ENCODE measurements at places on chromosomes 6 and 20.

DNA sequence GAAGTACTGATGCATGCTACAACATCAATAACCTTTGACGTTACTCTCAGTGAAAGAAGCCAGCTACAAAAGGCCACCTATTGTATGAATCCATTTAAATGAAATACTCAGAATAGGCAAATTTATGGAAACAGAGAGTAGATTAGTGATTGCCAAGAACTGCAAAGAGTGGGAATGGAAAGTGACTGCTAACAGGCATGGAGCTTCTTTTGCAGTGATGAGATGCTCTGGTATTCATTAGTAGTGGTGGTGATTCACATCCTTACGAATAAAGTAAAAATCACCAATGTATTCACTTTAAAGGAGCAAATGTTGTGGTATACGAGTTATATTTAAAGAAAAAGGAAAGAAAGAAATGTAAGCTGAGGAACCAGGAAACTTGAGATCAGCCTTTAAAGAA lies 126.8 kb upstream of the SAMD5 start:
- no peak for DNase-seq

DNA sequence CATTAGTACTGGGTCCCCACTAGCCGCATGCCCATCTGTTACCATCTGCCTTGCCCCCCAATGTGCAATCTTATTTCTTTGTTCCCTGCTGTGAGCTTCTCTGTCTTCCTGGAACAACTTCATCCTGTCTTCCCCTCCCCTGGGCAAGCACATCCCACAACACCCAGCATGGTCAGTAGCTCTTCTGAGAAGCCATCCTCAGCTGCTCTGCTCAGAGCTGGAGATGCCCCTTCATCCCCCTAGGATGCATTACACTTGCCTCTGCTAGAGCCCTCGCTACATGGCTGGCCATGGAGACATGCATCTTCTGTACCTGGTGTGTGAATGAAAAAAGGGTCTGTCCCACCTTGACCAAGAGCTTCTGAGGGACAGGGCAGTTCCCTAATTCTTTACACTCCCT lies 141.2 kb downstream of the CDC5L start:
- no peak for DNase-seq

DNA sequence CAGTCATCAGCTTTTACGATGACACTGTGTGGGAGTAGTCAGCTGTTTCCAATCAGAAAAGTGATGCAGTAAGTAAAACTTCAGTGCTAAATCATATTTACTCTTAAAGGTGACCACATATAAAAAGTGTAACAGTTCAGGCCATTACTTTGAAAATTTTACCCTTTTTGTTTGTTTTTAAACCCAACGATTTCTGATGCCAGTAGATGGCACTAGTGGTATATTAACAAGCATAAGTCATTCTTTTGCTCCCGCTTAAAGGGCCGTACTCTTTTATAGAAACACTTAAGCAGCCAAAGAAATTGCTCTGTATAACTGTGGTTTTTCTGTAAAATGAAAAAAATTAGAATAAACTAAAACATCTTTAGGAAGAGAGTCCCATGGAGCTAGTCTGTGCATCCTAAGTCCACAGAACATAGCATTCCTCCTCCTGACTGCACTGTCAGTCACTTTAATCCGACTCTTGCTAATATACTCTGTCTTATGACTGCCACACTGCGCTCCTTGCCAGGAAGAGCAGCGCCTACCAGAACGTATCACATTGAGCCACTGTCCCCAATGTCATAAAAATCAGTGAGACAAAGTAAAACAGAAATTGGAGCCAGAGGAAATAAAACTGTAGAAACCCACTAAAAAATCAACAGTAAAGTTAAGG lies 25.0 kb downstream of the HEBP2 start:
- DNase-seq: peak; percentile 34

GRCh38 chr6:144843701-144844100 lies 558.6 kb downstream of the UTRN start:
- DNase-seq: no peak

- no peak for DNase-seq
Measured at GRCh38 chr20:47102629-47103028, 208.0 kb downstream of the EYA2 start.

GRCh38 chr6:169993861-169994481 lies 242.5 kb downstream of the ERMARD start:
- no peak for DNase-seq

- DNase-seq: no peak
Measured at GRCh38 chr6:36719126-36719525, 21.5 kb downstream of the RAB44 start.

- no peak for DNase-seq
Measured at GRCh38 chr20:719068-719467, 43.5 kb upstream of the SCRT2 start.

- no peak for DNase-seq
Measured at GRCh38 chr20:37383229-37383989, 37.5 kb downstream of the SRC start.

DNA sequence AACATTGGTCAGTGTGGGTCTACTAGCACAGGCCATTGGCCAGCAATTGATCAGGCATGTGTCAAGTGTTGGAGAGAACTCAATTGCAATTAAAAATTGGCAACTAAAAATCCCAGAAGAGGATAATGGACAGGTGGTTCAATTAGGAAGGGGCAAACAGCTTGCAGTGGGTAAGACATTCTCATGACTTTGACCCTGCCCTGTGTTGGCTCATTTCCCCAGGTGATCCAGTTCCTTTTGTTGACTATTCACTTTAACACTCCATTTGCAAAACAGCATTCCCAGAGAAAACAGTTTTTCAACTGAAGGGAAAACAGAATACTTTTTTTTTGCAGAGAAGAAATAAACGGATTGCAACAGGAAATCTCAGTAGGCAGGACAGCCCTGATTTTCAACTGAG lies 28.9 kb upstream of the SCGN start:
- no peak for DNase-seq

DNA sequence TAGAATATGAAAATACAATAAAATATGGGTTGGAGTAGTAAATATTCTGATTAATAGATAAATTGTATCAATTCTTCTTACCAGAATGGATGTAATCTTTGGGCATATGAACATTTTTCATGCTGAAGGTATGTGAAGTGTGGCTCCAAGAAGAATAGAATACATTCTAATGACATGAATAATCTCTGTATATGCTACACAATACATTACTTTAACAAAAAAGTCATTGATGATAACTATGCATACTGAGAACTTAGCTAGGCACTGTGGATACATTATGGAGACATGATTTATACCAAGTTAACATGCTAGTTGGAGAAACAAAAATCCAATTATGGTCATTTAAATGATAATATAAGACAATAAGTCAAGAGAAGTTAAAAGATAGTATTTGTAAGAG lies 62.7 kb upstream of the HDAC2 start:
- DNase-seq: no peak

DNA sequence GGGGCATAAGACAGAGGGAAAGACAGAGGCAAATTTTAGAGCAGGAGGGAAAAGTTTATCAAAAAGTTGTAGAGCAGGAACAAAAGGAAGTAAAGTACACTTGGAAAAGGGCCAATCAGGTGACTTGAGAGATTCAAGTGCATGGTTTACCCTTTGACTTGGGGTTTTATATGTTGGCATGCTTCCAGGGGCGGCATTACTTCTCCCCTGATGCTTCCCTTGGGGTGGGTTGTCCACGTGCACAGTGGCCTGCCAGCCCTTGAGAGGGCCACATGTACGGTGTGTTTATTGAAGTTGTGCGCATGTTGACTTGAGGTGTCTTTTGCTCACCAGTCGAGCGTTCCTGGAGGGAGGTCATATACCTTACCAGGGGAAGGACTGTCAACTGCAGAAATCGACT lies 259.5 kb upstream of the JARID2 start:
- no peak for DNase-seq

- no peak for DNase-seq
Measured at GRCh38 chr6:132490024-132490423, 22.9 kb downstream of the STX7 start.

DNA sequence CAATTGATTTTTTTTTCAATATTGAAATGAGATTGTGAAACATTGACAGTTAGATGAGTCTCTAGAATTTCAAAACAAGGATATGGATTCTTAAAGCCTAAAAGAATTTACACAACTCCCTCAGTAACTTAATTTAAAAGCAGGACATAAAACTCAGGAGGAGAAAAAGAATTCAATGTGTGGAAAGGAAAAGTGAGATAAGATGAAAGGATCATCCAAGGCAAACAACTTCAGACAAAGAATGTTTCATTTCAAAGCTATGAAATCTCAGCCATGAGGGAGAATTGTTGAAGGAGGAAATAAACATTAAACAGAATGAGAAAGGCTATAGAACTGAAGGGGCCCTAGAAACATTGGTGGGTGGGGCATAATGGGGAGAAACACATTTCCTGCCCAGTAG lies 191.7 kb upstream of the NOX3 start:
- DNase-seq: no peak

GRCh38 chr6:35905841-35906498 lies 14.9 kb downstream of the SRPK1 start:
- no peak for DNase-seq

GRCh38 chr6:133549371-133549801 lies 308.2 kb downstream of the EYA4 start:
- DNase-seq: peak; percentile 70

DNA sequence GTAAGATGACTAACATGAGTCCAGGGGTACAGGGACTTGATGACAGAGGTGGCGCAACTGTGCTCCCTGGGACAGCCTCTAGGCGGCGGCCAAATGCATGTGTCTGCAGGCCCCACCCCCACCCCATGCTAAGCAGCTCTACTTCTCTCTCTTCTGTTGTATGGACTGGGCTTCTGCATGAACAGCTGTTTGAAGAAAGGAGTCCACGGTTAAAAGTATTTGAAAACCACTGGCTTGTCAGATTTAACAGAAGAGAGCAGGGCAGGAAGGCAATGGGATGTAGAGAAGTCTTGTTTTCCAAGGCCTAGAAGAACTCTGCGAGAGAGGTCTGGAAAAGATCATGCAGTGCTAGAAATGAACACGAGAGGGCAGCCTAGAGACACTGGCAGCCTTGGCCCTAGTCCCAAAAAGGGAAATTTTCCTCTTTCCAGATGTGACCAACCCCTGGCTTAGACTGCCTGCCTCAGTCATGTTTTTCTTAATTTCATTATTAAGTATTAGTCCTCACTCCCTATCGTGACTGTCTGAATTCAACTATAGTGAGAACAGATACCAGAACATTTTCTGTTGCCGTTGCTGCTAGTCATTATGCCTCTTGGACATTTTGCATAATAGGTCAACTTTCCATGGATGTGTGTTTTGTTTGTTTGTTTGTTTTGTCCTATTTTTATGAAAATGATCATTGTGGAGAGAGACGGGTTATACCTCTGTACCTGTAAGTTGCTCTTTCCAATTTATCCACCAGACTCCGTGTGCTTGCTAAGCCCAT lies 265.0 kb downstream of the ADGRG6 start:
- no peak for DNase-seq

DNA sequence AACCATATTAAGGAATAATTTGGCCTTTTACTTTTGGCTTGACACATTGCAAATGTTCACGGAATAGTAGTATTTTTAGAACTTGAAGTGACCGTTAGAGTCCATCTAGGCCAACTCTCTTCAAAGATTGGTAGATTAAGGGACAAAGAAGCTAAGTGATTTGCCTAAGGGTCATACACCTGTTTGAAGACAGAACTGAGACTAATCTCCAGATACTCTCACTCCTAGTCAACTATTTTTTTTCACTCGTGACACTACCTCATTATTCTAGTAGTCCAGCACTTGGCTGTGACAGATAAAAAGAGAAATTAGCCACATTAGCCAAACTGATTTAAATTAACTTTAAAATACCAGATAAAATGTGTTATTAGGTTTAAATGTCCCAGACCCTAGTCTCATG lies 10.6 kb downstream of the ACSS2 start:
- DNase-seq: no peak

GRCh38 chr6:159137676-159138075 lies 31.5 kb upstream of the FNDC1 start:
- DNase-seq: no peak

DNA sequence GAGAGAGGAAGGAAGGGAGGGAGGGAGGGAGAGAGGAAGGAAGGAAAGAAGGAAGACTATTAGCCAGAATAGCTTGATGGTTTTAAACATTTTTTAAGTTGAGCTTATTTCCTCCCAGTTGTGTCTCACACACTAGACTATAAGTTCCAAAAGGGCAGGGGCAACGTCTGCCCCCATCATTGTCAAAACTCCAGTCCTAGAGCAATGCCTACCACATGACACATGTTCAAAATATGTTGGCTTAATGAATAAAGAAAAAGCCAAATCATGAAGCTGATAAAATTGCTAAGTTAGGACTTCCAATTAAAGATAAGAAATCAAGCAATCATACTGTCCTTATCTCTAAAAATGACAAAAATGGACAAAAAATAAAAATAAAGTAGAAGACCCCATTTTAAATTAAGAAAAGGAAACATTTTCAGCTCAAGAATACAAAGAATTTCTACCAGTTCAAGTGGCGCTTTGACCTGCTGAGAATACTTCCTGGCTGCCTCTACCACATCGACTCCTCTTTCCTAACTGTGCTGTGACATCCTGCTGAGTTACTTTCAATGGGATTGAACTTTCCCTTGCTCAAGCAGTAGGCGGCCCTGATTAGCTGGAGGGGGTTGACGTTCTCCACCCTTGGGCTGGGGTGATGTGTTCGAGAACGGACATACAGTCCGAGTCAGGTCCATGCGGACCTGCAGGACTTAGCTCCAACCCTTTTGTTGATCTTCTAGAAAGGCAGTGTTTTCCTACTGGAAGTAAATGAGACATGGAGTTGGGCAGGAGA lies 283.9 kb upstream of the FOXQ1 start:
- no peak for DNase-seq

GRCh38 chr6:158751224-158751623 lies 67.9 kb downstream of the EZR start:
- no peak for DNase-seq

DNA sequence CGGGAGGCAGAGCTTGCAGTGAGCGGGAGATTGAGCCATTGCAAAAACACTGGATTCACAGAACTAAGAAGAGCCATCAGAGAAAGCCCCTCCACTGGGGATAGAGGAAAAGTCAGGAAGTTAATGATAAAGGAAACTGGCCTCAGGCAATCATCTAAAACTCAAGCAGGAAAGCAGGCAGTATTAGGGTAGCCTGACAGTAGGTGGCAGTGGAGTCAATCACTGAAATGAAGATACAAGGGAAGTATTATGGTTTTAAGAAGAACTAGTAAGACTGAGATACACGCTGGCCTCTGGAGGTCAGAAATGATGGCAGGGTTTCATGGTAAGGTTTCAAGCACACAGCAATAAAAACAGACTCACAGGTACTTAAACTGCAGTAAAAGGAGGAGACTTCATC lies 578.3 kb downstream of the HACE1 start:
- no peak for DNase-seq

- no peak for DNase-seq
Measured at GRCh38 chr6:166017032-166017635, 150.5 kb downstream of the TBXT start.

All from NCI-H1417 treated with DMSO at 0.1 percent for 48 hours (cell line).